ENCODE measurements at places on chromosomes 5 and 9.

- DNase-seq: no peak
These were observed 5.7 kb downstream of the AGGF1 start for GRCh38 chr5:77035950-77036349.

- DNase-seq: no peak
These were observed 56.5 kb upstream of the ADRB2 start for GRCh38 chr5:148769941-148770340.

GRCh38 chr5:154384480-154385235, 61.1 kb upstream of the SAP30L start:
- DNase-seq: no peak

DNA sequence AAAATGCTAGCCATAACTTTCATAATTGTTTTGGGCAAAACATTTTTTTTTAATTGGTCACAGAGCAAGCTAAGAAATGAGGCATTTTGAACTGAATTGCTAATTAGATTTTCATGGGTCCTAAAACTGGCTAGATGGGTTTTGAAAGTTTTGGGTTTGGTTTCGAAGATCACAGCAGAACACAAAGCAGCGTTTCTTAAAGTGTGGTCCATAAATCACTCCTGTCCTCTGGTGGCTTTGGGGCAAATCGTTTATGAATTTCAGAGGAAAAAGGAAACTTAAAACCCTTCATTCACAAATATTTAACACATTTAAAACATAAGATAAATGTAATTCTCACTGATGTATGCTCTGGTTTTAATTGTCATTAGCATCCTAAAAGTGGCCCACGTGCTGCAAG, 503.7 kb downstream of the SPATA31D1 start:
- DNase-seq: no peak

GRCh38 chr9:93996863-93997262, 41.7 kb upstream of the BARX1 start:
- DNase-seq: no peak

- DNase-seq: no peak
These were observed 249.2 kb upstream of the KLF4 start for GRCh38 chr9:107738789-107739188.

DNA sequence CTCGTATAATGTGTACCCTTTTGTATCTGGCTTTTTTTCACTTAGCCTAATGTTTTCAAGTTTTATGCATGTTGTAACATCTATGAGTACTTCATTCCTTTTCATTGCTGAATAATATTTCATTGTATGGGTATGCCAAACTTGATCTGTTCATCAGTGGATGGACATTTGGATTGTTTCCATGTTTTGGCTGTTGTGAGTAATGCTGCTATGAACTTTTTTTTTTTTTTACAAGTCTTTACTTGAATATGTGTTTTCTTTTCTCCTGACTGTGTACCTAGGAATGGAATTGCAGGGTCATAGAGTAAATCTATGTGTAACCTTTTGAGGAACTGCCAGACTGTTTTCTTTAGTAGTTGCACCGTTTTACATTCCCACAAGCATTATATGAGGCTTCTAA, 52.4 kb downstream of the MTREX start:
- no peak for DNase-seq

GRCh38 chr9:121564504-121565260, 65.0 kb upstream of the GGTA1 start:
- DNase-seq: no peak

DNA sequence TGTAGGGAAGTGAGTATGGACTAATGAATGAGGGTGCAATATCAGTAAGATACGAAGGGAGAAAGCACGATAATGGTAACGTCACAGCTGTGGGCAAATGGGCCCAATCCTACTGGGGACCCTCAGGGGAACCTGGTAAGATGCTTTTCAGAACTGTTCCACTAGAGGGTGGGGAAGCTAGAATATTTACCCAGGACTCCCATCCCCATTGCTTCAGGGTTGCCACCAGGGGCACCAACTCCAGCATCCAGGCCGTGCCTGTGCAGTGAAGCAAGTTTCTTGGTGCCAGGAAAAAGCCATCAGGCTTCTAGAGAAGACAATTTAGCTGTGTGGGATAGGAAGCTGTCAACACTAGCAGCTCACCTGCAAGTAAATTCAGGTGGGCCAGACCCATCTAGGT, 409.3 kb downstream of the AGTPBP1 start:
- peak; percentile 63 for DNase-seq

DNA sequence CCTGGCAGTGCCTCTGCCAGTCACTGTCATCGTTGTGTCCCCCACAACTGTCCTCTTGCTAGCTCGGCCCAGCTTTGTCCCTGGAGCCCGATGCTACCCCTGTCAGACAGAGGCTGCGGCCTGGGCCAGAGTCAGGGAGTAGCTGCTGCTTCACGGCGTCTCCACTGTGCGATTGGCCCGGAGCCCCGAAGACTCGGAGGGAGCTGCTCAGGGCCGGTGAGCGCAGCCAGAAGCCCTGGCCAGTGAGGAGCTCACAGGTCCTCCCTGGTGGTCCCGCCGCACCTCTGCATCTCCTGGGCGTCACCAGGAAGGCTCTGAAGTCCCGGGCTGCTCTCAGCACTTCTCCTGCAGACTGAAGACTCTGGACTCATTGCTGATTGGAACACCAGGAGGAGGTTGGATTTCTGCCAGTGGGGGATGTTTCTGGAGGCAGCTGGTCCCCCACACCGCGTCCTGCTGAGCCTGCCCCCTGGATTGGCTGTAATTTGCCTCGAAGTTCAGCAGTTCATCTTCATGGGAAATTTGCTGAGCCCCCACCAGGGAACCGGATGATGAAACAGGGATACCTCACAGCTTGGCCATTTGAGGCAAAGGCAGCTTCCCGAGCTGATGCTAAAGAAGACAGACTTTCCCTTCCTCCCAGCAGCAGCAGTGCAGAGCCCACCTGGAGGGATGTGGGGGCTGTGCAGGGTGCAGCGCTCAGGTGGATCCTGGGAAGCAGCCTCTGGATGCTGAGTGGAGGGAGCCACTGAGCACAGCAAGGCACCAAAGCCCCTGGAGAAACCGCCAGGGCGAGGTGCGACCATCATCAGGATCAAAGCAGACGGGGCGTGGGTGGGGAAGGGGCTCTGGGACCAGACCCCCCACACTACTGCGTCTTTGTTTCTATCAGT, 45.6 kb downstream of the USP20 start:
- DNase-seq: no peak

DNA sequence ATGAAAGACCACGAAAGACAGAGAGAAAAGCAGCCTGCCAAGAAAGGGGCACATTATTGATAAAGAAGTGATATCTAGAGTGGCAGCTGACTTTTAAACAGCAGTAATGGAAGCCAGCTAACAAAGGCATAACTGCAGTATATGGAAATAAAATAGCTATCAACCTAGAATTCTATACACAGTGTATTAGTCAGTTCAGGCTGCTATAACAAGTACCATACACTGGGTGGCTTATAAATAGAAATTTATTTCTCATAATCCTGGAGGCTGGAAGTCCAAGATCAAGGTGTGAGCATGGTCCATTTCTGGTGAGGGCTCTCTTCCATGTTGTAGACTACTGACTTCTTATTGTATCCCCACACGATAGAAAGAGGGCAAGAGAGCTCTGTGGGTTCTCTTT, 109.8 kb downstream of the DEPDC1B start:
- no peak for DNase-seq

DNA sequence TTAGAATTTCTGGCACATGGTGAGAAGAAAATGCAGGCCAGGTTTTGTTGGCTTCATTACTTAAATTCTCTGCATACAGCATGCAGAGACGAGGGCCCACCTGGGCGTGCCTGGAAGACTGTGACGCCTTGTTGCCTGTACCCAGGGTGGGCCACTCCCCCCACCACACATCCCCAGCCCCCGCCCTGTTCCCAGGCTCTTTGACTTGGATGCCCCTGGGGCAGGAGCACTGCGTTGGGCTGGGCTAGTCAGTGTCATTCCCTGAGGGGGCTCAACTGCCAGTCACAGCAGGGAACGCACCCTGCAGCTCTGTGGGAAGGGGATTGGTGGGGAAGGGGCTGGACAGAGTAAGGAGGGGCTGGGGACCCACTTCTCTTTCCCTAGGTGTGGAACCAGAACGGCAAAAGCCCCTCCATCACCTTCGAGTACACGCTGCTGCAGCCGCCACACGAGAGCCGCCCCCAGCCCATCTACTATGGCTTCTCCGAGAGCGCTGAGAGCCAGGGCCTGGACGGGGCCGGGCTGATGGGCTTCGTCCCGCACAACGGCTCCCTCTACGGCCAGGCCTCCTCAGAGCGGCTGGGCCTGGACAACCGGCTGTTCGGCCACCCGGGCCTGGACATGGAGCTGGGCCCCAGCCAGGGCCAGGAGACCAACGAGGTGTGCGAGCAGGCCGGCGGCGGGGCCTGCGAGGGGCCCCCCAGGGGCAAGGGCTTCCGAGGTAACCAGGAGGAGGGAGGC, 19.6 kb downstream of the ADAMTSL2 start:
- no peak for DNase-seq

GRCh38 chr5:150442699-150443080, 6.8 kb downstream of the RPS14 start:
- no peak for DNase-seq

DNA sequence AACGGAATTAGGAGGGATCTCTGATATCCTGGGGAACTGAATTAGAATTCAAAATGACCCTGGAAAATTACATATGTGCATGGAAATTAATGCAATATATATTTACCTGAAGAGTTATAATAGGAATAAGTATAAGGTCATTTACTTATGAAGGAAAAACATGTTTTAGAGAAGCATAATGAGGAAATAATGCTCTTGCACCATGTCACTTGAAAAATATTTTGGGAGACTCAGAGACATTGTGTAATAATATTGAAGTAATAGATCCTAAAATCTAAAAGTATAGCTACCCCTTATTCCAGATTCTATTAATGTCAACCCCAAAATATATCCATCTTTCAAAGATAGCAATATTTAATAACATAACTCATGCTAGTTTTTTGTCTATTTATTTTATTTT, 28.4 kb downstream of the SPZ1 start:
- DNase-seq: no peak

DNA sequence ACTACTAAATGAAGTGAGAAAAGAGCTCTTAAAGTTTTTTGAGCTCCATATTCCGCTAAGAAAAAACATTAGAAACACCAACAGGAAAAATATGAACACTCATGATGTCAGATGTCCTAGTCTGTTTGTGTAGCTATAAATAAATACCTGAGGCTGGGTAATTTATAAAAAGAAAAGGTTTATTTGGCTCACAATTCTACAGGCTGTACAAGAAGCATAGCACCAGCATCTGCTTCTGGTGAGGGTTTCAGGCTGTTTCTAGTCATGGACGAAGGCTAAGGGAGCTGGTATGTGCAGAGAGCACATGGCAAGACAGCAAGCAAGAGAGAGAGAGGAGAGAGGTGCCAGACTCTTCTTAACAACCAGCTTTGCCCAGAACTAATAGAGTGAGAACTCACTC, 186.2 kb downstream of the PLK2 start:
- DNase-seq: no peak

GRCh38 chr9:130977811-130978221, 31.2 kb upstream of the LAMC3 start:
- DNase-seq: no peak

DNA sequence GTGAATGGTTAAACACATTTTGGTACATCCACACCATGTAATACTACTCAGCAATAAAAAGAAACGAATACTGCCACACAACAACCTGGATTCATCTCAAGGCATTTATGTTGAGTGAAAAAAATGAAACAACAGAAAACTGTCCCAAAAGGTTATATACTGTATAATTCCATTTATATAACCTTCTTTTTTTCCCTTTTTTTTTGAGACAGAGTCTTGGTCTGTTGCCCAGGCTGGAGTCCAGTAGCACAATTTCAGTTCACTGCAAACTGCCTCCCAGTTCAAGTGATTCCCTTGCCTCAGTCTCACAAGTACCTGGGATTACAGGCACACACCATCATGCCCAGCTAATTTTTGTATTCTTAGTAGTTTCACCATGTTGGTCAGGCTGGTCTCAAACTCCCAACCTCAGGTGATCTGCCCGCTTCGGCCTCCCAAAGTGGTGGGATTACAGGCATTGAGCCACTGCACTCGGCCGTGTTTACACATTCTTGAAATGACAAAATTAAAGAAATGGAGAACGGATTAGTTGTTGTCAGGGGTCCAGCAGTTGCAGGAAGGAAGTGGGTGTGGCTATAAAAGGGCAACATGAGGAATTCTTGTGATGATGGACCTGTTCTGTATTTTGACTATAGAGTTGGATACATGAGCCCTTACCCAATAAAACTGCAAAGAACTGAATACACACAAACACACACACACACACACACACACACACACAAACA, 17.4 kb downstream of the PPP6C start:
- peak; percentile 11 for DNase-seq

- no peak for DNase-seq
These were observed 16.7 kb upstream of the AJM1 start for GRCh38 chr9:136825295-136826187.

- DNase-seq: no peak
These were observed 567.7 kb upstream of the TLE4 start for GRCh38 chr9:79004032-79004431.

- DNase-seq: no peak
These were observed 4.1 kb downstream of the KIAA0825 start for GRCh38 chr5:94614156-94614805.

Measured in Kasumi-1 (cell line).